ENCODE measurements at places on chromosomes 1 and 21.

DNA sequence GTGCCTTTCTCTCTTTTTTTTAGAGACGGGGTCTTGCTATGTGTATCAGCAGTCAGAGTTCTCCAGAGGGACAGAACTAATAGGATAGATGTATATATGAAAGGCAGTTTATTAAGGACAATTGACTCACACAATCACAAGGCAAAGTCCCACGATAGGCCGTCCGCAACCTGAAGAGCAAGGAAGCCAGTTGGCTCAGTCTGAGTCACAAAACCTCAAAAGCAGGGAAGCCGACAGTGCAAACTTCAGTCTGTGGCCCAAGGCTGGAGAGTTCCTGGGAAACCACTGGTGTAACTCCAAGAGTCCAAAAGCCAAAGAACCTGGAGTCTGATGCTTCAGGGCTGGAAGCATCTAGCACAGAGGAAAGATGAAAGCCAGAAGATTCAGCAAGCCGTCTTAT, 16.3 kb upstream of the H3-3A start:
- no peak for DNase-seq

GRCh38 chr1:119372503-119373086, 4.0 kb downstream of the HAO2 start:
- peak; percentile 2 for DNase-seq

DNA sequence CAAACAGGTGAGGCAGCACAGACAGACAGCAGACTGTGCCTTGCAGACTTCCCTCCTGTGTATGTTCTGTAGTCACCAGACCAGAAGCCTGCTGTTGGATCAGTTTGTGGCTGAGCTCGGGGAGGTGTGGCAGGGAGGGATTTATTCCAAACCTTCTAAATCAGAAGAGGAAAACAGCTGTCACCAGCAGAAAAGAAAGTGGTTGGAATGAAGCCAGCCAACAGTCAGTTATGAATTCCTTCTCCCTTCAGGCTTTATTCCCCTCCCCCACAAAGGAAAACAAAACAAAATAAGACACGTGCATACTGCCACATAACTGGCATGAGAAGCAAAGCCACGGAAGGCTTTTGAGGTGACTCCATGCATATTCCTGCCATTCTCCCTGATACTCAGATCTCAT, 19.0 kb upstream of the PIGV start:
- no peak for DNase-seq

- DNase-seq = no peak
Observed at GRCh38 chr1:10637400-10637799, 159.0 kb downstream of the CASZ1 start.

DNA sequence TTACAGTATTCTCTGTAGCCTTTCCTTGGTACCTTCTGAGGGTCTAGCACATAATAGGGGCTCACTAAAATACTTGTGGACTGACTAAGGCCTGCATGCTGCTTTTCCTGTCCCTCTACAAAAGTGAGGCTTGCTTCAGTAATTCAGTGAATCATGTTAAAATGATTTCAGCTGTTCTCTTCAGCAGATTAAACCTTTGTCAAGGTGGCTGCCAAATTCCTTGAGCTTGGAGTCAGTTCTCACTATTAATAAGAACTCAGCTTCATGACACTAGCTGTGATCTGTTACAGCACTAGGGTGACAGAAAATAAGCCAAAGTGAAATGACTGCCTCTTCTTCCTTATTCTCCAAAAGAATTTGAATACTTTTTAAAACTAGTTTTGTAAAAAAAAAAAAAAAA, 128.8 kb downstream of the KCNN3 start:
- no peak for DNase-seq

- peak; percentile 60 for DNase-seq
Observed at GRCh38 chr1:230299191-230300006, 126.7 kb downstream of the PGBD5 start.

- DNase-seq = no peak
Observed at GRCh38 chr1:86865973-86866637, 47.8 kb downstream of the SELENOF start.
